ENCODE measurements at places on chromosomes 12 and 14.

DNA sequence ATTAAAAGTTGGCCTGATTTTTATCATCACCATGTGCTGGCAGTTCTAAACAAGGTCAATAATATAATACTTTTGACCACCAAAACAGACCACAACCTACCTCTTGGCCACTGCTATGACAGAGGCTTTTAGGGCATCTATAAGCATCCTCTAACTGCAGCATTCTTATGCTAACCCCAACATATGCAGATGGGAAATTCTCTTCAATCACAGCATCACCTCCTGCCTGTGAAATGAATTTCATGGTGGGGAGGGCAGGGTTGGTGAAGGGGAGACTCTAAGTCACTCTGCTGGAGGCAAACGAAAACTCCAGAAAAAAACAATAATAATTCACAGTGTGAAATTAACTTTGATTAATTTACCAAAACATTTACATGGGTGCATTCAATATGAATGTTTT, 78.8 kb upstream of the FAR2 start:
- no peak for DNase-seq

DNA sequence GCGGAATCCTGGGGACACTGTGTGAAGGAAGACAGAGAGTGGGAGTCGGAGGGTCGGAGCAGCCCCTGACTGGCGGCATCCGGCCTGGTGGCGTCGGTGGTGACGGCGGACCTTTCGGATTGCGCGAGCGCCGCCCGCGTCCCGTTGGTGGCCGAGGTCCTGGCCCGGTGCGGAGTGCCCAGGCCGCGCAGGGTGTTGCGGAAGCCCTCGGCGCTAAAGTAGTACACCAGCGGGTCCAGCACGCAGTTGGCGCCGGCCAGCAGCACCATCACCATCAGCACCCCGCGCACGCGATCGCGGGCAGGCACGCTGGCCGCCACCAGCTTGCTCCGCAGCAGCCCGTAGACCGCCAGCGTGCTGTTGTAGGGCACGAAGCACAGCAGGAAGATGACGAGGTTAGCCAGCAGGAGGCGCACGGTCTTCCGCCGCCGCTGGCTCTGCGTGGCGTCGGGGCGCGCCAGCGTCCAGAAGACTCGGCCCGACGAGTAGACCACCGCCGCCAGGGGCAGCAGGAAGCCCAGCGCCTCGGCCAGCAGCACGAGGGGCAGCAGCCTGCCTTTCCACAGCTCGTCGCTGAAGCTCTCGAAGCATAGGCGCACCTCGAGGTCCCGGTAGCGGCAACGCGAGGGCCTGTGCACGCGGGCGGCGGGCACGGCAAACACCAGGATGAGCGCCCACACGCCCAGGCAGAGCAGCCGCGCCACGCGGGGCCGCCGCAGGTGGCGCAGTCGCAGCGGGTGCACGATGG, 13.1 kb upstream of the CHD4 start:
- DNase-seq, result no peak

- DNase-seq, result no peak
Measured at GRCh38 chr12:130469552-130469951, 131.9 kb downstream of the PIWIL1 start.

DNA sequence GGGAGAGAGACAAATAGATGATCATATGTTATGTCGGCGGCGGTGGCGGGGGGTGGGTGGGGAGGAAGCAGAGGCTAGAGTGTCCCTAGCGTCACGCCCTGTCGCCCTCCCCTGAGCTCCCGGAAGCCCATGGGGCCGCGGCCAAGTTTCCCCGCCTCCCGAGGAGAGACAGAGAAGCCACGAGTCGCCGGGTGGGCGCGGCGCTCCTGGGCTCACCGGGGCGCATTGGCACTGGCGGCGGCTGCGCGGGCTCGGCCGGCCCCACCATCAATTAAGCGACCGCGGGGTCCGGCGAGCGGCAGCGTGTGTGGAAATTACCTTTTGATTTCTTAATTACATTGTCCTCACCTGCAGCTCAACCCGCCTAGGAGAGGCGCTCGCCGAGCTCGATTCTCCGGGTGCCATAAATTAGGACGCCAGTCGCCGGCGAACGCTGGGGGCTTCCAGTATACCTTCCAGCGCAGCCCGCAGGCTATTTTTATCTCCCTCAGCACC, 119.9 kb upstream of the LHX5 start:
- DNase-seq, result no peak

GRCh38 chr12:24778486-24779304, 170.2 kb downstream of the BCAT1 start:
- no peak for DNase-seq

DNA sequence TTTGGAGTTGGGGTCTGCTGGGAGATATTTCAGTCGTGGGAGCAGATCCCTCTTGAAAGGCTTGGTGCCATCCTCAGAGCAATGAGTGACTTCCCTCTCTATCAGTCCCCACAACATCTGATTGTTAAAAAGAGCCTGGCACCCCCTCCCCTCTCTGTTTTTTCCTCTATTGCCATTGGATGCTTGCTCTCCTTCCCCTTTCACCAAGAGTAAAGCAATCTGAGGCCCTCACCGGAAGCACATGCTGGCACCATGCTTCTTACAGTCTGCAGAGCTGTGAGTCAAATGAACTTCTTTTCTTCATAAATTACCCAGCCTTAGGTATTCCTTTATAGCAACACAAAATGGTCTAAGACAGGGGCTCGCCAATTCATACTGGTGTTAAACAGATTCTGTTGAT, 99.1 kb upstream of the CCND2 start:
- DNase-seq, result no peak

DNA sequence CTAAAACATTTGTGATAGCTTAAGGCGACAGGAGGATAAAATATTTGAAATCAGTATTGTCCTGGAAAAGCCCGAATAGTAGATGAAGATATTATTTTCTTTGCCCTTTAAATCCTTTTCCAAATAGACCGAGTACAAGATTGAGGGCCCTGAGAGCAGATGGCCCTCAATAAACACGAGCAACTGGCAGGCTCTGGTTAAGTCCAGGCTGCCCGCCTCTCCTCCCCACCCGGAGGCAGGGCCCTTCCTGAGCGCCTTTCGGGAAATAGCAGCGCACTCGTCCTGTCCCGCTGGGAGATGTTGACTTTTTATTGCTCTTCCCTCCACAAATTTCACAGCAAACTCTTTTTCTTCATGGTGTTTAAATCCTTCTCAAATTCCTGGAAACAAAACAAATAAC, 50.8 kb upstream of the MAX start:
- no peak for DNase-seq

GRCh38 chr14:68739701-68740100, 53.2 kb downstream of the ZFP36L1 start:
- DNase-seq, result no peak

DNA sequence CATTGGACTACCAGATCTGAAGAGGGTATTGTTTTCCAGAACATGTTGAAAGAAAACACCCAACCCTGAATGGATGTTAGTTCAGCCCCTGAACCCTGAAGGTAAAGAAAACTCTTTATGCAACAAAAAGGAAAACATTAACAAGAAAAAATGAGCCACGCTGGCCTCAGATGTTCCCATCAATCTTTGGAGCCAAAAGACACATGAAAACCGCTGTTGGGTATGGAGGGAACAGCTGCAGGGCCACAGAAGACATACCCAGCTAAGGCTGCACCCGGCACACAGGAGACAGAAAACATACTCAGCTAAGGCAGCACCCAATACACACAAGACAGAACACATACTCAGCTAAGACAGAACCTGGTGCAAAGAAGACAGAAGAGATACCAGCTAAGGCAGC, 51.3 kb upstream of the GALNT9 start:
- DNase-seq, result no peak

GRCh38 chr14:37491076-37491475, 104.0 kb downstream of the FOXA1 start:
- no peak for DNase-seq

DNA sequence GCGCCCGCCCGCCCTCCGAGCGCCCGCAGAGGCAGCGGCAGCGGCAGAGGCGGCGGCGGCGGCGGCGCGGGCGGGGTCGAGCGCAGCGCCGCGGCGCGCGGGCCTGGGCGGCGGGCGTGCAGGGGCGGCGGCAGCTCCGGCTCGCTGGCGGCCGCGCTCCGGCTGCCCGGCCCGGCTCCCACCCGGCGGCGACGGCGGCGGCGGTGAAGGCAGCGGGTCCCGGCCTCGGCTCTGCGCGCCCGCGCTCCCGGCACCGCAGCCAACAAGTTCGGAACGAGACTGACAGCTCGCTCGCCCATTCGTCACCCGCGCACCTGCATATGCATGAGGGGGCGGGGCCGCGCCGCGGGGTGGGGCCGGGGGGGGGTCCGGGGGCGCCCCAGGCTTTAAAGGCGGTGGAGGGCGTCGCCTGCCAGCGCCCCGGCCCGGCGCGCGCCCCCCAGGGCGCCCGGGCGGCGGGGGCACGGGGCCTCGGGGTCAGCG, at the start of gene JAG2:
JAG2 (minus strand) TSS at position 281 of the 483 bp plus-strand sequence. CDS start 356 bp downstream, outside the sequence.
- no peak for DNase-seq

GRCh38 chr12:92278378-92278828, 132.8 kb upstream of the BTG1 start:
- DNase-seq, result no peak

- DNase-seq, result no peak
Measured at GRCh38 chr14:96206461-96206860, 1.8 kb downstream of the BDKRB2 start.

DNA sequence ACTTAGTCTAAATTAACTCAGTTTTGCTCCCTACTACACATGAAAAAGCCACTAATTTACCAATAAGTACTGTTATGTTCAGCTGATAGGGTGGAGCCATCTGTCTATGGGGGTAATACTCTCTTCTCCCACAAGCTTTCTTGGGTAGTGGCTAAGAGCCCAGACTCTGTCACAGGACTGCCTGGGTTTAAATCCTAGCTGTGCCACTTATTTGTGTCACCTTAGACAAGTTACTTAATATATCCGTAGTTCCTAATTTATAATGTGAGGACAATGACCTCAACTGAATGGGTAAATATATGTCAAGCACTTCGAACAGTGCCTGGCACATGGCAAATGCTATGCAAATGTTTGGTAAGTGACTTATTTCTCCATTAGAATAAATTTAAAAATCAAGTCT, 185.6 kb downstream of the DACT1 start:
- DNase-seq, result no peak

- no peak for DNase-seq
Measured at GRCh38 chr14:61662437-61663311, 32.6 kb upstream of the HIF1A start.

- DNase-seq, result no peak
Measured at GRCh38 chr14:34460841-34461240, 1.2 kb downstream of the SPTSSA start.

- no peak for DNase-seq
Measured at GRCh38 chr14:90179809-90180779, 76.3 kb upstream of the PSMC1 start.

DNA sequence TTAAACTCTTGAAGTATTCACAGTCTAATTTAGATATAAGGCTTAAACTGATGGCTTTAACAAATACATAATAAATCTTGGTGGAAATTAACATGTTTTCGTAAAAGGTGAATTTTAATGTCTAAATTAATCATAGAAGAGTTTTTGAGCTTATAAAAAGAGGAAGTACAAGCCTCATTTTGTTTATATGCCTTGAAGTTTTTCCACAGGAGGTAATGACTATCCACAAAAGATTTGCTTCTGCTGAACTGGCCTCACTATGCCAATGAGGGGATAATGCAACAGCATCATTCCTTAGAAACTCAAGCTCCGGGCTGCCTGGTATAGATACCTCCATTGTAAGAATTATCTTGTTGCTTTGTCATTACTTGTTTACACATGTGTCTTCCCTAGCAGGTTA, 175.6 kb downstream of the DUSP6 start:
- no peak for DNase-seq

- DNase-seq, result no peak
Measured at GRCh38 chr12:27852742-27853141, 72.7 kb upstream of the MANSC4 start.

DNA sequence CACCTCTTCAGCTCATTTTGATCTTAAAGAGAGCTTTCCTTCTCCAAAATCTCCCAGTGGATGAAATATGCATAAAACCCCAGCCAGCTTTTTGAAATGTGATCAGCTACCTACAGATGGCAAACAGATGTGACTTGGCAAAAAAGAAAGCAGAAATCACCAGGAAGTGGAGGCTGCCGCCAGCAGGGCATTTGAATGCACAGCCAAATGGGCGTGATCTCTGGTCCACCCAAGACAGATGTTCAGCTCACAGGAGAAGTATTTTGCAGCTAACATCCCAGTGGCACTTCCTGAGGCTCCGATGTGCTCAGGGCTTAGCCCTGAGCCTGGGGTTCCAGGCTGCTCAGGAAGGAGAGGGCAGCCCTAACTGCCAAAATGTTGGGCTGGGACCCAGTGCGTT, 78.3 kb downstream of the LGMN start:
- no peak for DNase-seq

Data from right renal cortex interstitium (tissue), 3 donors.